ENCODE measurements at places on chromosomes 12 and 14.

- no peak for DNase-seq
Measured at GRCh38 chr12:31868965-31869364, 90.2 kb upstream of the RESF1 start.

- DNase-seq: no peak
Measured at GRCh38 chr12:14928931-14929330, 9.4 kb downstream of the ERP27 start.

DNA sequence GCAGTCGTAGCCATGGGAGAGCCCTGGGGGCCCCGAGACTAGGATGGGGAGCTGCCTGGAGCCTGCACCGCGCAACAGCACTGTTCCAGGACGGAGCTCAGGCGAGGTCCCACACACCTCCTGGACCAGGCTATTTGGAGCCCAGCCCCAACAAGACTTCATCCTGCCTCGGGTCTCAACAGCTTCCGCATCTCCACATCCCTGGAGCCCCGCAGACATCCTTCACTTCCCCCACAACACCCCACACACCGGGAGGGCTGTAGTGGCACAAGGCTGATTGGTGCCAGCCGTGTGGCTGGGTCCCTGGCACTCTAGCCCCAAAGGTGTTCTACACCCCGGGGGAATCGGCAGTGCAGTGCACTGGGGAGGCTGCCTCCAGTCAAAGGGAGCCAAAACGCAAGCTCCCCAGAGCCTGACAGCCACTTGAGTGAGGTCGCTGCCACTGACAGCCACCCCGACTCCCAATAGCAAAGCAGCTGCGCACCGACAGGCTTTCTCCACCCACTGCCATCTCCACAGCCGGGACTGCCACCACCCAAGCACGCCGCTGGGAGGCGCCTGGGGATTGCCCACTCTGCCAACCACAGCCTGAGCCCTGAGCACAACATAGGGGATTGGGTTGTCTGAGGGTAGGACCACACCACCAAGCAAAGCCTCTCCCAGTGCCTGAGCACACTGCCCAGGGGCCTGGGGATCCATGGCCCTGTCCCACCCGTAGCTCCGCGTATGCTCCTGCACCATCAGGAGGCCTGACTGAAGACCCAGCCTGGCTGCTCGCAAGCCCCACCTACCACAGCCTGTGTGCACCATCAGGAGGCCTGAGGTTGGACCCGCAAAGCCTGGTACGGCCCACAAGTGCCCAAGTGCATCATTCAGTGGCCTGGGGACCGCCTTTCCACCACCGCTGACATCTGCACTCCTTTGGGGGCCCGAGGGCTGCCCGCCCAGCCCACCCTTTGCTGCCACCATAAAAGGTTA, 13.2 kb upstream of the KLRF1 start:
- no peak for DNase-seq

DNA sequence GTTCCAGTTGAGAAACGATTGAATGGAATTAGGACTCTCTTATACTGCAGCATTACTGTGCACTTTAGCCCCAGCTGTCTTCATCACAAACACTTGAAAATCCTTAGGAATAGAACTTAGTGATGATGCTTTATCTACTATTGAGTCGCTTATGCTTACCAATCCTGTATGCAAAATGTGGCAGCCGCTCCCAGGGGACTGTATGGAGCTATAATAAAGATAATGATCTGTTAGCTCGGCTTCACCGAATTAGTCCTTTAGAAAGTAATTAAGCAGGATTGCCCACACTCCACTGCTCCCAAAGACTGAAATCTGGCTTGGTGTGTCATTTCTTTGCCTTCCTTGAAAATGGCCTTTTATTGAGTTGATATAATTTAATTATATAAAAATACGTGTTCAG, 10.6 kb downstream of the EML1 start:
- no peak for DNase-seq

DNA sequence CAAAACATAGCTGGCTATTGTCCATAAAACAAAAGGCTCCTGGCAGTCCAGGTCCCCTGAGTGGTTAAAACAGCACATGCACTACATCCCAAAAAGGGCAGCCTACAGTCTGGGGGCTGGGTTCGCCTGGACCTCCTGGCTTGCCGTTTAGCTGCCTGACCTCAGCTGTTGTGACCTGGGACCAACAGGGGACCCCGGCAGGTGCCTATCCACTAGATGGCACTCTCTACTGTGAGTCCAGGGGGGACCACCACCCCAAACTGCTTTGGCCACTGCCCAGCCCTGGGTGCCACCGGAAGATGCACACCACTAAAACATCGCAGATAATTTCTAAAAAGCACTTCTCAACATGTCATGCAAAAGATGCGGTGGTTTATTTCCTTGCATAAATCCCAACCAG, 2.9 kb upstream of the RTL1 start:
- DNase-seq: no peak

GRCh38 chr12:77681726-77682125, 149.0 kb upstream of the NAV3 start:
- no peak for DNase-seq

DNA sequence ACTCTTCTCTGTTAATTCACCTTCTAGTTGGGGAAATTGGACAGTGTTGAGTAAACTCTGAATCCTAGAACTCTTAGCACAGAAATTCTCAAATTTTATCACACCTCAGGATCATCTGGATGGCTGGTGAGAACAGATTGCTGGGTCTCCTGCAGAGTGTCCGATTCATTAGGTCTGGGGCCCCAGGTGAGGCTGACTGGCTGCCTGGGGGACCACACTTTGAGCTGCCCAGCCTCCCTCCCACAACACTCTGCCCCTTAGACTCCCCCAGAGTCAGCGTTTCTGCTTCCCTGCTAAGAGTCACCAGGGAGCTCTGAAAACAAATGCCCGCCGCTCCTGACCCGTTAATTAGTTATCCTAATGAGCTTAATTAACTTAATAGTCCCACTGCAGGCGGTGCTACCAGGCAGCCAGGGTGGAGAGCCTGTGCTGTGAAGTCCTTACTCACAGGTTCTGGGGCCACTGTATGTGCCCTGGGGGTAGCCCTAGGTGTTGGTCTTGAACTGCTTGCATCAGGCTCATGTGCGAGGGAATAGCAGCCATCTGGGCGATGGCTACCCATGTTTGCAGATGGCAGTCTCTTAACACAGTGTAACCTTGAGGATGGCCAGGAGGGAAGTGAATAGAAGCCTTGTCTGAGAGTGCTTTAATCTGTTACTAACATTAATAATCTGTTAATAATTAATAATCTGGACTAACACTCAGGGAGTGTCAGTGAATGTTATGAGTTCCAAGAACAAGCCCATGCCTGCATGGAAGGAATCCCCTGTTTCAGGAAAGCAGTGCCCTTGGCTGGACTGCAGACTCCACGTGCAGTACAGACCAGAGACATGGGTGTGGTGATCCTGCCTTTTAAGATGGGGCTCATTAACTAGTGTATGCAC, 35.6 kb downstream of the AACS start:
- no peak for DNase-seq

GRCh38 chr12:100699209-100699608, 95.4 kb upstream of the ANO4 start:
- no peak for DNase-seq

DNA sequence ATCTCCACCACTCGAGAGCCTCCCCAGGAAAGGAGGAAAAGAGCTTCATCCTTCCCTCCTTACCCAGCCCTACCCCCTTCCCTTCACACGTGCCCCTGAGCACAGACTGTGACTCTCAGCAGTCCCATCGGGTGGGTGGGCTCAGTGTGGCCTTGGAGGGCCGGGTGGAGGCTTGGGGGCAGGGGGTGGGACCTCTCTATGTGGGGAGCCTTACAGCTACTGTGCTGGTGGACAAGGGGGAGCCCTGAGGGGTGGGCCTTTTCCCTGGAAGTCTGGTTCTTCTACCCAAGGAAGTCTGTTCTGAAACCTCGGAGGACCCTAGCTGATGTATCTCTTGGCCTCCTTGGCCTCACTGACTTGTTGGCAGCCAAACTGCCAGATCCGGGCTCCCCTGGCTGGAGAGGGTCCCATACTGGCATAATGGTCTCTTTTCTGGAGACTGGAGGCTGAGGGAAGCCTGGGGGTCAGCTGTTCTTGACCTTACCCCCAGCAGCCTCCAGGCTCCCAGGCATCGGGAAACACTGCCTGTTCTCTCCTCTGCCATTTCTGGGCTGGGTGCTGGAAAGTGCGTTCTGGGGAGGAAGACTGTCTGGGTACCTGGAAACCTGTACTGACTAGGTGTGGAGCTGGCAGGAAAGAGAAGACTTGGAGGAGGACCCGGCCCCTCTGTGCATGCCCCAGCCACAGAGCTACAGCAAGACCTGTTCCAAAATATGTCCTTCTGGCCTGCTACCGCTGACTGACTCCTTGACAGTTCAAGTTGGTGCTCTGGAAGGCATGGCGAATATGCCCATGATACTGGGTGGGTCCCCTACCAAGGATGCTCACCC, 7.6 kb downstream of the VASH1 start:
- DNase-seq: no peak
